ENCODE measurements at places on chromosomes 2 and 18.

- no peak for DNase-seq
Observed at GRCh38 chr2:55175254-55176093, 56.6 kb downstream of the CLHC1 start.

DNA sequence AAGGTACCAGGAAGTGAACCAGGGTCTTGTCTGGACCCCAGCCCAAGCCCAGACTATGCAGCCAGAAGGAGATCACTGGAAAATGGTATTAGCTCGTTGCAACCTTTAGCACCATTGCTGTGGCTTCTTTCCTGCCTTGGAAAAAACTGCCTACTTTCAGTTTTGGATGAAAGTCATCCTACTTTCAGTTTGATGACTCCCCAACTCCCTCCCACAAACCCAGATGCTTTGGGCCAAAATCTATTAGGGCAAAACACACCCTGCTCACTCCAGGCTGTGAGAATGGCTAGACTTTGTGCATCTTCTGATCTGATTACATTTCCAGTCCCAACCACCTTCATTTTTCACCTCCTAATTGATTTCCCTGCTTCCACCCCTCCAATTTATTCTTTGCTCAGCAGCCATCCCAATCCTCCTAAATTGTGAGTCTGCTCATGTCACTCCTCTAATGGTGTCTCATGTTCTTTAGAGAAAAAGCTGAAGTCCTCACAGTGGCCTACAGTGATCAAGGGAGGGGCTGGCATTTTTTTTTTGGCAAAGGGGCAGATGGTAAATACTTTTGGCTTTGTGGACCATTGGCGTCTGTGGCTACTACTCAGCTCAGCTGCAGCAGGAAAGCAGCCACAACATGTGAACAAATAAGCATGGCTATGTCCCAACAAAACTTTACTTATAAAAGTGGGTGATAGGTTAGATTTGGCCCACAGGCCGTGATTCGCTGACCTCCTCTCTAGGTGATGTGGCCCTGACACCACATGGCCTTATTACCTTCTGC, 368.7 kb downstream of the SLC4A3 start:
- no peak for DNase-seq

- DNase-seq = no peak
Observed at GRCh38 chr18:49002045-49002444, 51.3 kb upstream of the SMAD7 start.

- DNase-seq = no peak
Observed at GRCh38 chr18:58336605-58337004, 292.3 kb downstream of the ALPK2 start.

- DNase-seq = no peak
Observed at GRCh38 chr2:121334581-121335293, 49.7 kb upstream of the TFCP2L1 start.

DNA sequence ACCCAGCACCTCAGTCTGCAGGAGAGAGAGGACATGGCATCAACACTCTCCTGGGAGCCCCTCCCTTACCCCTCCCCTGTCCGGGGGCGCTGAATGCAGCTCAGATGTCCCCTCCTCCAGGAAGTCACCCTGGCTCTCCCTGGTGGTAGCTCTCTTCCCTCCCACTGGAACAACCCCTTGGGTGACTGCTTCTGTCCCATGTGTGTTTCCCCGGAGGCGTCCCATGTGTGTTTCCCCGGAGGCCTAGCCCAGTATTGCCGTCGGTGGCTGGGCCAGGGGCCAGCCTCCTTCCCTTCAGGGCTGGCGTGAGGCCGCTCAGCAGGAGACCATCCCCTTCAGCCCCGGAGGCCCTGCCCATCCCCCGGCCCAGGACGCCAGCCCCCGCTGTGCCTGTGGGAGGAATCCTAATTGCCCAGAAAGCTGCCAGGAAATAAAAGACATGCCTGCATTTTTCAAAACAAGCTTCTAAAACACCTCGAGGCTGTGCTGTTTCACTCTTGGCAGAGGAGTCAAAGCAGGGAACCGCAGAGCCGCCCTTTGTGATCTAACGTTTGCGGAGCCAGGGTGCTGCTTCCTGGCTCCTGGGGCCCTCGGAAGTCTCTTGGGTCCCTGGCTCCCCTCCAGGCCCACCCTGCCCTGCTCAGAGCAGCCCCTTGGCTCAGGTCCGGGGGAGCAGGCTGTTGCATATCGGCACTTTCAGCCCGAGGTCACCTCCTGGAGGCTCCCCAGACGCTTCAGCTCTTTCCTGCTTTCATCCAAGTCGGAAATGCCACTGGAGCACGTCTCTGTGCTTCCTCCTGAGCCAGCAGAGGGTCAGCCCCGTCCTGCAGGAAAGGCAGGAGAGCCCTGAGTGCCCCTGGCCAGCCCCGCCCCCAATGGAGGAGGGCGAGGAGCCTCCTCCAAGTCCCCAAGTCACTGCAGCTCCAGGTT, 11.4 kb downstream of the SNED1 start:
- DNase-seq = no peak

GRCh38 chr2:187208199-187208785, 239.8 kb downstream of the CALCRL start:
- DNase-seq = no peak

- peak; percentile 5 for DNase-seq
Observed at GRCh38 chr2:217325816-217326215, 466.0 kb upstream of the TNP1 start.

GRCh38 chr18:29449424-29449823, 1272.5 kb upstream of the CDH2 start:
- no peak for DNase-seq

GRCh38 chr18:23938901-23939341, 75.6 kb upstream of the TTC39C start:
- no peak for DNase-seq

- DNase-seq = no peak
Observed at GRCh38 chr2:205025580-205026240, 480.4 kb downstream of the PARD3B start.

GRCh38 chr2:23208339-23208738, 176.6 kb upstream of the KLHL29 start:
- DNase-seq = no peak

GRCh38 chr2:156573710-156574109, 137.5 kb downstream of the GPD2 start:
- DNase-seq = no peak

DNA sequence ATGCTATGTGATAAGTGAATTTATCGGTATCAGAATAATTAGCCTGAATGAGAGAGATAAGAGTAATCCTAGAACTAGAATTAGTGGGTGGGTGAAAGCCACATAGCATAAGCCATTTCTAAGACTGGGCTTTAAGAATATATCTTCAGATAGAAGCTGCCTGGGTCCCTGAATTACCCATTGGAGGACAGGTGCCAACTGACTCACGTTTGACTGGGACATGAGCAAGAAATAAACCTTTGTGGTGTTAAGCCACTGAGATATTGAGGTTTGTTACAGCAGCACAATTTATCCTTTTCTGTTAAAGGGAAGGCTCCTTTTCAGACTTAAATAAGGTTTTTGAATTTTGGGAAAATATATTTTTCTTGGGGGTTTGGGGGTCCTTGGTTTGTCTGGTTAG, 95.9 kb downstream of the POLE4 start:
- DNase-seq = no peak

GRCh38 chr2:16584084-16584483, 81.5 kb downstream of the CYRIA start:
- DNase-seq = no peak

DNA sequence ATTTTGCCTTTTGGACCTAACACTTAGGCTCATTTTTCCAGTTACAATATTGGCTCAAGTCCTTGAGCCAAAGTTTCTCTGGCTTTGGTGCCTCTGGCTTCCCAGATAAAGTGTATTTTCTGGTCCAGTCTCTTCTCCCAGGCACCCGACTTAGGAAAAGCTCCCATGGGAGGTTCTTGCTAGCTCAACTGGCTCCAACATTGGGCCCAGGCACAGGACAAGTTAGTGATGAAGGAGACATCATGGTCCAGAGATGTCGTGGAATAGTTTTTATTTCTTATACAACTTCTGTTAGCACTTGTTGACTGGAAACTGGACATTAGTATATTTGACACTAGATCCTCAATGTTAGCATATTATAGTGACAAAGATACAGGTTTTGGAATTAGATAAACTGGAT, 8.2 kb upstream of the ZEB2 start:
- no peak for DNase-seq

Data from trophoblast cell (in vitro differentiated cells and primary cell).